ENCODE measurements at places on chromosomes 6 and 20. TPM values are rescaled to one million over a fixed set of nuclear protein-coding genes. Genes with fewer than 3 reads are reported as not detected.

Gene GSTA4
- total RNA-seq = 38.7 TPM

Gene PNPLA1
- not detected for total RNA-seq

Gene FAXC
- total RNA-seq = not detected

Gene BPIFB4
- total RNA-seq = not detected

Data from activated T-helper 1 cell treated with anti-CD3 and anti-CD28 coated beads, Interleukin-12 subunit alpha, Interleukin-12 subunit beta, Interleukin-2, Interleukin-4 antibody, amounts not matched to agents 30 ng/mL and 10 ng/mL and 1 ng/mL, durations not matched to agents 14 hours and 24 hours and 36 hours (primary cell).